ENCODE measurements at places on chromosomes 3 and 15.

DNA sequence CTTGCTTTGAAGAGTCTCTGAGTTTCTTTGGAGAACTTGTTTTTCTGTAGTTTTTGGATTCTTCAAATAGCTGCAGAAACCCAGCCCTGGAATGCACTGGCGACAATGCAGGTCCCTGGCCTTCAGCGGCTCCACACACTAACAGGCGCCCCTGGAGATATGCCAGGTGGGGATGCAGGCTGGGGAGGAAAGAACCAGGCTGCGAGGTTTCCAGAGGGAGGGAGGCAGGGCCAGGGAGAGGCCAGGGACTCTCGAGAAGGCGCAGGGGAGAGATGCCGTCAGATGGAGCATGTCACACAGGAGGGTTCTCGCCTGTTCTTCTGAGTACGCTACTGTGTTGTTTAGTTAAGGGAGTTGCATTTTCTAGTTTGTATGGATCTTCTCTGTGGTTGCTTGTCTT lies 283.1 kb downstream of the GABRG3 start:
- DNase-seq = no peak

DNA sequence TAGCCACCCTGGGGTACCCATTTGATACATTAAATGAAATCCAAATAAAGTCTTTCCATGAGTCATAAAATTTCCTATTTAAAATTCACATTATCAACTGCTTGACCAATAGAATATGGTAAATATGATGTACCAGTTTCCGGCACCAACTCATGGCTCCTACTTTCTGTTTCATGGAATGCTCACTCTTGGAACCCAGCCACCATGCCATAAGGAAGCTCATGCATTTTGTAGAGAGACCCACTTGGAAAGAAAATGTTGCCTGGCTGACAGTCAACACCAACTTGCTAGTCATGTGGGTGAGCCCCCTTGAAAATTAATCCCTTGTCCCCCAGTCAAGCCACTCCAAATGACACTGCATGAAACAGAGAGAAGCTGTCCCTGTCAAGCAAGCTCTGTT lies 57.2 kb downstream of the WWTR1 start:
- no peak for DNase-seq

GRCh38 chr15:54772663-54773062 lies 424.1 kb downstream of the RSL24D1 start:
- DNase-seq = no peak

DNA sequence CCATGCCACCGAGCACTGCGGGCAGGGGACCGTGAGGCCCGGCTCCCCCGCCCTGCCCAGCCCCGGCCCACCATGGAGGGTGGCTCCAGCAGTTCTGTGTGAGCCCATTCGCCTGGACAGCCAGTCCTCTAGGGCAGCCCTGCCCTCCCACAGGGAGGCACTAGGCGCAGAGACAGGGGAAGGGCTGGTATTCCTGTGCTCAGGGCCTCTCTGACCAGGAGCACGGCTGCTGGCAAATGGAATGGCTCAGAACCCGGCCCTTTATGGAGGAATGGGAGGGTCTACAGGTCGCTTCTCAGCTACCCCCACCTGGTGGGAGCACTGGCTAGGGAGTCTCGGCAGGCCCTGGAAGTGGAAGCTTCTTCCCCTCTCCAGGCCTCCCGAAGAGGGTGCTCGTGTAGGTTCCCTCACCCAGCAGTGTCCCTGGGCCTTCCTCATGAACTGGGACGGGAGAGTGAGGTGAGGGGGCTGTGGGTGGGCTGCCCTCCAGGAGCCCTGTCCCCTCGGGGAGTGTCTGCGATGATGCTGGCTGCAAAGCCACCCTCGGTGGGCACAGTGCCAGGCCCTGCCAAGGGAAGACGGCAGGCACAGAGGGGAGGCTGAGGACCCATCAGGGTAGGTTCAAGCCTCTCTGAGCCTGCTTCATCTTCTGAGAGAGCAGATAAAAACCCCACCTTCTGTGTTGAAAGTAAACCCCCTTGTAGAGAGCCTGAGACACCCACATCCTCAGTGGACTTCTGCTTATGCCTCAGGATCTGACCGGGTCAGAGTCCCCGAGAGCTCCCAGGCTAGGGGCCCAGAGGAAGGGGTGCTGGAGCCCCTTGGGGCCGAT lies 1.5 kb downstream of the MELTF start:
- DNase-seq = no peak

DNA sequence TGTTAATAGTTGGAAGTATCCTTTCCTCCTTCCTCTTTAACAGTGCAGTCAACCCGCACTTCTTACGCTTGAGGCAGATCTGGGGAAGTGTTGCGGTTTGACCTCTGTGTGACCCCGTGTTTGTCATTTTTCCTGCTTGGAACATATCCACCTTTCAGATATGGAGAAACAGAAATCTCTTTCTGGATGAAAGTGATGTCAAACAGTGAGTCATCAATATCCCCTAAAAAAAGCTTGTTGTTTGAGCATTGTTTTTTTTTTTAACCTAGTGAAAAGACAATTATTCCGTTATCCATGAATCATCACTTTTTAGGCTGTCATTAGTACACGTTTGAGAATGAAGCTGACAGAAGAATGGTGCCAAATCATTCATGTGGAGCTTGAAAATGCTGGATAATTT lies 293.7 kb downstream of the ARPP21 start:
- no peak for DNase-seq

GRCh38 chr3:69255928-69256327 lies 130.0 kb downstream of the FRMD4B start:
- no peak for DNase-seq

- peak; percentile 49 for DNase-seq
Measured at GRCh38 chr3:181176601-181177000, 187.1 kb upstream of the DNAJC19 start.

DNA sequence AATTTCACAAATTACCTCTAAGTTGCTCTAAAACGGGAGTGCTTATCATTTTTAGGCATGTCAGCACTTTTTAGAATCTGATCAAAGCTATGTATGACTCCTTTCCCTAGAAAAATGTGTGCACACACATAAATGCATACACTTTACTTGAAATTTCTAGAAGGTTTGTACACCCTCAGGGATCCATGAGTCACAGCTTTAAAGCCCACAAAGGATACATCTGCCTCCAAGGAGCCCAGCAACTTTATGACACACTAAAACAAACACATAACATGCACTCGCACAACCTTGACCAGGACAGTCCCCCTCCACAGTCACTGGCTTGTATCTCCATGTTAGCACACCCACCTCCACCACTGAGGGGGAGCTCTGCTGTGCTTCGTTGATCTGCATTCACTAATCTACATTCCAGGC lies 722.0 kb upstream of the CFAP20DC start:
- DNase-seq = no peak

DNA sequence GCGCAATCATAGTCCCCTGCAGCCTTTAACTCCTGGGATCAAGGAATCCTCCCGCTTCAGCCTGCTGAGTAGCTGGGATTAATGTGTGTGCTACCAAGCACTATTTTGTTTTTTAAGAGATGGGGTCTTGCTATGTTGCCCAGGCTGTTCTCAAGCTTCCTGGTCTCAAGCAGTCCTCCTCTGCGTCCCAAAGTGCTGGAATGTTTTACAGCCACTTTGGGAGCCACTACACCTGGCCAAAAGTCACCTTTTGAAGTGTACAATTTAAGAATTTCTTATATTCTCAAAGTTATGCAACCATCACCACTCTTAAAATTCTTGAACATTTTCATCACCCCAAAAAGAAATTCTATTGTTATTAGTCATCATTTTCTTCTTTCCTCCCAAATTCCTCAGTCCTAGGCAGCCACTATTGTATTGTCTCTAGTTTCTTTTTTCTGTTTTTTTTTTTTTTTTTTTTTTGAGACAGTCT lies 17.8 kb downstream of the CDV3 start:
- no peak for DNase-seq

GRCh38 chr3:4744405-4745234 lies 234.6 kb upstream of the BHLHE40 start:
- DNase-seq = no peak

DNA sequence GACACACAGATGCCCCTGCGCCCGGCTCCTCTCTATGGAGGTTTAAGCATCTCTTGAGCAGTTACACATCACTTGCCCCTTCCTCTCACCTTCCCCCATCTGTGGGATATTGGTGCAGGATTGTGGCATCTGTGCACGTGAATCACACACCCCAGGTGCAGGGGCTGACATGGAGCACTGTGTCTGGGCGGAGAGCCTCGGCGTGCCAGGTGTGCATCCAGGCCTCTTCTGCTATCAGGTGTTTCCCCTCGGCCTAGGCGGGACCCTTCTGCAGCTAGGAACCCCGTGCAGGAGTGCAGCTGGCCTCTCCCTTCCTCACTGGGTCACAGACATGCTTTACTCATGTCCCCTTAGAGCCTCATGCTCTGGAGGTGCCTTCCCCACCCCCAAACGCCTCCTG lies 33.4 kb upstream of the MUC13 start:
- DNase-seq = no peak

DNA sequence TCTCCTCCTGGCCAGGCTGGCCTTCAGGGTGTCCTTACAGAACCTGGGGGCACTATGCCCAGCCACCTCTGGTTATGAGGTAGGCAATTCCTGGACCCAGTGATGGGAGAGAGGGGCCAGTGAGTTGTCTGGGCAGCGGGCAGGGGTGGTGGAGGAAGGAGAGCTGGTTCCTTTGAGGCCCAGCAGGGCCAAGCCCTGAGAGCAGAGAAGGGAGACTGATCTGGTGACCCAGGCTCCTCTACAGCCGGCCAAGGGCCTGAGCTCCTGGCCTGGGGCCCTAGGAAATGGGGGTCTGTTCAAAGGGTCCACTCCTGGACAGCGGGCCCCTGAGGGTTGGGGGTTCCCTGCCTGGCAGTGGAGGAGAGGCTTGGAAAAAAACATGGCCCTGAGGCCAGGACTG lies 7.9 kb downstream of the SLC38A3 start:
- no peak for DNase-seq

- no peak for DNase-seq
Measured at GRCh38 chr15:84016371-84016770, 219.2 kb upstream of the GOLGA6L4 start.

- DNase-seq = no peak
Measured at GRCh38 chr15:64687172-64687571, 88.2 kb downstream of the RBPMS2 start.

GRCh38 chr3:110318108-110318507 lies 753.5 kb upstream of the NECTIN3 start:
- no peak for DNase-seq

GRCh38 chr15:58322253-58322652 lies 109.5 kb upstream of the LIPC start:
- no peak for DNase-seq

DNA sequence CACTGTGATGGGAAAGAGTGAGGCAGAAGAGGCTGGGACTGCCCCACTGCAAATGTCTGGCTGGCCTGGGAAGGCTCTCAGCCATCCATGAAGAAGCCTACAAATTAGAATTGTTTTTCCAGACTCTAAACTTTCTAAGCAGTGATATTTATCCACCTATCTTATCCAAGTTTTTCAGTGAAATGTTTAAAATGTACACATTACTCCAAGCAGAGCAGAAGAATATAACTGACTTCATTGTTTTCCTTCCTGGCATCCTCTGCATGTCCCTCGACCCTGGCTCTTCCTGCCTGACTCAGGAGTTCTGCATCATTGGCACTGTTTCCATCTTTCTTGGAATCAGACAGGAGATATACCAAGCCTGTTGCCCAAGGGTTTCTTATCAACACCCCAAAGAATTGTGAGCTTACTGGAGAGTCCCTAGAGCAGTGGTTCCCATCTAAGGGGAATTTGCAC lies 401.5 kb upstream of the PROK2 start:
- no peak for DNase-seq

GRCh38 chr3:5462086-5462485 lies 274.6 kb downstream of the EDEM1 start:
- no peak for DNase-seq

- no peak for DNase-seq
Measured at GRCh38 chr3:152331998-152332397, 63.3 kb downstream of the MBNL1 start.

GRCh38 chr15:91882858-91883586 lies 29.5 kb downstream of the SLCO3A1 start:
- DNase-seq = peak; percentile 65

GRCh38 chr3:65425880-65426279 lies 612.8 kb downstream of the MAGI1 start:
- no peak for DNase-seq

DNA sequence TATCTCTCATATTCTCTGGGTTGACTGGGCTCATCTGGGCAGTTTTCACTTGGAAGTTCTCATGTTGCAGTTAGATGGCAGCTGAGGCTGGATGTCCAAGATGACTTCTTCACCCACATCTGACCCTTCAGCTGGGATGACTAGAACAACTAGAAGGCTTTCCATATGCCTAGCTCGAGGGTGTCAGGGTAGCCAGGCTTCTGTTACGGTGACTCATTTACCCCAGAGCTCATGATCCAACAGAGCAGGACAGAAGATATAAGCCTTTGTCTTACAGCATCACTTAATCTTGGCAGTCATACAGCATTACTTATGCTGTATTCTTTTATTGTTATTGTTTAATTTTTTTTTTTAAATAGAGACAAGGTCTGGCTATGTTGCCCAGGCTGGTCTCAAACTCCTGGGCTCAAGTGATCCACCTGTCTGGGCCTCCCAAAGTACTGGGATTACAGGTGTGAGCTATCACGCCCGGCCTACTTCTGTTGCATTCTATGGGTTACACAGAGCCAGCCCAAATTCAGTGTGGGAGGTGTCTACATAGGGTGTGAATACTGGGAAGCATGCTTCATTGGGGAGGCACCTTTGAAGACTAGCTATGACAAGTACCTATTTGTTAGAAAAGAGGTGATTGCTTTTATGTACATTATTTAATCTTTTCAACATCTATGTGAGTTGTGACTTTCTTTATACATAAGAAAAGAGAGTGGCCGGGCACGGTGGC lies 10.7 kb downstream of the HMCES start:
- DNase-seq = no peak

GRCh38 chr3:129936757-129937156 lies 37.8 kb upstream of the TRH start:
- DNase-seq = no peak

- peak; percentile 40 for DNase-seq
Measured at GRCh38 chr3:128133273-128133883, 9.8 kb upstream of the RUVBL1 start.

DNA sequence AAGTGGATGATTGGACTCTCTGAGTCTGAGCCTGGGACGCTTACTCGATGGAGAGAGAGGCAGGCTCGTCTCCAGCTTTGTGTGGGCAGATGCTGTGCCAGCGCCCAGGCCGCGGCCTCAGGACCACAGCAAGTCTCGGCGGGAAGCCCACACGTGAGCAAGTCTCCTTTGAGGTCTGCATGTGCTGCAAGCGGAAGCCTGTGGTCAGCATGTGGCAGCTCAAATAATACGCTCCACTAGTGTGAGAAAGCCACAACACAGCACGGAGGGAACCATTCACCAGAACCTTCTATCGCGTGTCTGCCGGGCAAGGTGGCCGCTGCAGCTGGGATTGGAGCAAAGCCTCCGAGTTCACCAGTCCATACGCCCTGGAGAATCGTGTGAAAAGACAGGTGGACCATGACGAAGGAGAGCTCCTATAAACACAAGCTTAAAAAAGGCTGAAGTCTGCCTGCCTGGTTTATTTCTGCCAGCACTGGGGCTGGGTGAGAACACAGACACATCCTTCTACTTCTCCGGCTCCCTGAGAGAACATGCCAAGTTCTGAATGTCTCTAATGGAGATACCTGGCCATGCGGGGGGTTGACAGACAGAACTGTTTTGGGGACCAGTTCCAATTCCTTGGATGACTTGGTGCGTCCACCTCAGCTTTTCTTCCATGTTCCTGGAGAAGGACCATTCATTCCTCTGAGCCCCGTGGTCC lies 82.0 kb upstream of the LRIG1 start:
- no peak for DNase-seq
